SJSA1 (cell line): ENCODE measurements at places on chromosomes 2 and 18. TPM values are rescaled to one million over a fixed set of nuclear protein-coding genes. Genes with fewer than 3 reads are reported as not detected.

- DNase-seq, result no peak
These were observed 89.8 kb downstream of the TGOLN2 start for GRCh38 chr2:85237849-85238565.

NEURL3 gene
- total RNA-seq, result not detected in 2 replicates

CLEC4F gene
- total RNA-seq, result not detected in 2 replicates

DNA sequence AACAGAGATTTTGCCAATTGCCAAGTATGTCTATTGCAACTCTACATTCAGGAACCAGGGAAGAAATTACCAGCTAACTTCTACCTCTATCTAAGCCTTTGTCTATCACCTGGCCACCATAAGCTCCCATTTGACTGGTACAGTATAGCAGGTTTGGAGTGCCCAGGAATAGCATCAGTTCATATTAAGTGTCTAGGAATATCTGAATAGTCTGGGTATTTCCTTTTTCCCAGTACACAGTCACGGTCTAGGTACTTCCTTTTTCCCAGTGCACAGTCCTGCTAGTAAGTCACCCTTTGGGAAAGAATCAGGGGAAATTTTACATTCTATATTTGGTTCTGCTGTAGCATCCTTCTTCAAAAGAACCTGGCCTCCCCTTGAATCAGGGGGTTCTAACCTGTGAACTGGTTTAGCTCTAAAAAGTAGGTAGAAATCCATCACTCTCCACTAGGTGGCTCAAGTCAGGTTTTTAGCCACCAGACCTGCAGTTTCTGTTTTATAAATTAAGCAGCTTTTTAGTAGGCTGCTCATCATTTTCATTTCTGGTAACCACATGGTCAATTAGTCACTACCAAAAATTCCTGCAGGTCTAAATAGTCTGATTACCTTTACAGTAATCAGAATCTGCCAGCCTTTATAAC is 49.3 kb upstream of the DNAJC10 start:
- DNase-seq, result no peak

DNA sequence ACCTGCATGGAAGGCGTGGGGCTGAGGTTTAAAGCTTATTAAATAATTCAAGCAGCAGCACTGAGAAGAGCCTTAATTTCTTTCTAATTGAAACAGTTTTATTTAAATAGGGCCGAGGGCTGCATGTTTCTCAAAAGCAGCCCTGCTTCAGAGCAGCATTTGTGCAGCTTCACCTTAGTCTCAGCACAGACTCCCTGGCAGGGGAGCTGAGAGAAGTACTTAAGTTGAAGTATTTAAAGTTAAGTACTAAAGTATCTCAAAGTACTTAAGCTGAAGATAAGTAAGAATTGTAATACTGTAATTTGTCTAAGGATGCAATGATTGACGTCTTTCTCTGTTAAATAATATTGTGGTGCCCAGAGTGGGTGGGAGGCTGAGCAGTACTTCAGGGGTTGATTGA is 31.4 kb downstream of the IMPA2 start:
- DNase-seq, result no peak

- DNase-seq, result no peak
These were observed 57.2 kb downstream of the LIPG start for GRCh38 chr18:49618742-49619681.

ASIC4 gene
- total RNA-seq, result not detected in 2 replicates
